ENCODE measurements at places on chromosomes 6 and 20.

- DNase-seq: no peak
- H3K36me3 ChIP-seq: no peaks in the 10 kb centered on the region
- H3K4me3 ChIP-seq: peak overlapping the region; percentile 75
- H3K27me3 ChIP-seq: peaks cover 66% of the 10 kb centered on the region
- no peak overlapping the region for H3K27ac ChIP-seq
Observed at GRCh38 chr6:106975738-106976064, 1.2 kb upstream of the CD24 start.

DNA sequence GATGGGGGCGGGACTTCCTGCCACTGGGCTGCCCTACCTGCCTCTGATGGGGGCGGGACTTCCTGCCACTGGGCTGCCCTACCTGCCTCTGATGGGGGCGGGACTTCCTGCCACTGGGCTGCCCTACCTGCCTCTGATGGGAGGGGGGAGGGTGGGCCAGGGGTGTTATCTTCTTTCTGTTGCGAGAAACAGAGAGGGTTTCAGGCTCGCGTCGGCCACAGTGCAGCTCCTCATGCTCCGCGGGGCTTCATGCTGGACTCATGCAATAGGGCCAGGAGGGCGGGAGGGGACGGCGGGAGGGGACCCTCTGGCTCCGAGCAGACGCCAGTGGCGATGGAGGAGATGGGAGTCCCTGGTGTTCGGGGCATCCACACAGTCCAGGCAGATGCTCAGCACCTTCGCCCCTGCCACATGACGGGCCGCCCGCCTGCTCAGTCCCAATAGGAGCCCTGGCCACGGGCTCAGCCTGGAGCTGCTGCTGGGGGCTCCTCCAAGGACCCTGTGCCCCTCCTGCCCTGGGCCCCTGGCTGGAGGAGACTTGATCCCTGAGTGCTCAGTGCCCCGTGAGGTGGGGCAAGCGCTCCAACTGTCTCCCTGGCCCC is 48.8 kb upstream of the CHRNA4 start:
- no peaks in the 10 kb centered on the region for H3K36me3 ChIP-seq
- no peak overlapping the region for H3K27ac ChIP-seq
- no peak overlapping the region for H3K4me3 ChIP-seq
- no peak for DNase-seq
- no peaks in the 10 kb centered on the region for H3K4me1 ChIP-seq

- peaks cover 3% of the 10 kb centered on the region for H3K4me1 ChIP-seq
- peak; percentile 17 for DNase-seq
Observed at GRCh38 chr6:135525594-135525993, 28.1 kb upstream of the AHI1 start.

GRCh38 chr6:83462524-83462923 is 31.7 kb upstream of the ME1 start:
- no peak for DNase-seq
- H3K27ac ChIP-seq: no peak overlapping the region
- H3K27me3 ChIP-seq: no peaks in the 10 kb centered on the region
- peaks cover 58% of the 10 kb centered on the region for H3K4me1 ChIP-seq

DNA sequence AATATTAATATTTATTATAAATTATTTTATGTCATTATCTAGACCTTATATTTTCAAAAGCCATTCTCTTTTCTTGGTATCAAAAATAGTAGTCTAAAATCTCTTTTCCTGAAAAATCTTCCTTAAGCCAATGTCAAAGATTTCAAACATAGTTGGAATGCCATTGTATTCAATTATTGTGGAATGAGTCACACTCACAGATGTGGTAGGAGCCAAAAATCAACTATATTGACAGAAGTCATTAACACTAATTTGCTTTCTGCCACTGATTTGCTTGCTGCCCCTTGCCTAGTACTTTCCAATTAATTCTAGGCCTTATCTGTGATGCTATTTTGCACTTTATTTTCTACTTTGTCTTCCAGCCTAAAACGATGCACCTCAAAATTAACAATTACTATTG is 1326.3 kb upstream of the GJE1 start:
- H3K36me3 ChIP-seq: no peaks in the 10 kb centered on the region
- H3K27ac ChIP-seq: no peak overlapping the region
- H3K4me3 ChIP-seq: no peak overlapping the region
- no peak for DNase-seq
- no peaks in the 10 kb centered on the region for H3K4me1 ChIP-seq

- no peak overlapping the region for H3K27ac ChIP-seq
- H3K4me1 ChIP-seq: peaks cover 30% of the 10 kb centered on the region
- DNase-seq: peak; percentile 60
- H3K27me3 ChIP-seq: no peaks in the 10 kb centered on the region
- no peaks in the 10 kb centered on the region for H3K36me3 ChIP-seq
Observed at GRCh38 chr6:37242429-37243052, 15.0 kb upstream of the TBC1D22B start.

- H3K36me3 ChIP-seq: no peaks in the 10 kb centered on the region
- H3K27ac ChIP-seq: no peak overlapping the region
- H3K4me3 ChIP-seq: no peak overlapping the region
- peaks cover 28% of the 10 kb centered on the region for H3K4me1 ChIP-seq
- DNase-seq: no peak
Observed at GRCh38 chr20:48008850-48009515, 223.7 kb upstream of the SULF2 start.

DNA sequence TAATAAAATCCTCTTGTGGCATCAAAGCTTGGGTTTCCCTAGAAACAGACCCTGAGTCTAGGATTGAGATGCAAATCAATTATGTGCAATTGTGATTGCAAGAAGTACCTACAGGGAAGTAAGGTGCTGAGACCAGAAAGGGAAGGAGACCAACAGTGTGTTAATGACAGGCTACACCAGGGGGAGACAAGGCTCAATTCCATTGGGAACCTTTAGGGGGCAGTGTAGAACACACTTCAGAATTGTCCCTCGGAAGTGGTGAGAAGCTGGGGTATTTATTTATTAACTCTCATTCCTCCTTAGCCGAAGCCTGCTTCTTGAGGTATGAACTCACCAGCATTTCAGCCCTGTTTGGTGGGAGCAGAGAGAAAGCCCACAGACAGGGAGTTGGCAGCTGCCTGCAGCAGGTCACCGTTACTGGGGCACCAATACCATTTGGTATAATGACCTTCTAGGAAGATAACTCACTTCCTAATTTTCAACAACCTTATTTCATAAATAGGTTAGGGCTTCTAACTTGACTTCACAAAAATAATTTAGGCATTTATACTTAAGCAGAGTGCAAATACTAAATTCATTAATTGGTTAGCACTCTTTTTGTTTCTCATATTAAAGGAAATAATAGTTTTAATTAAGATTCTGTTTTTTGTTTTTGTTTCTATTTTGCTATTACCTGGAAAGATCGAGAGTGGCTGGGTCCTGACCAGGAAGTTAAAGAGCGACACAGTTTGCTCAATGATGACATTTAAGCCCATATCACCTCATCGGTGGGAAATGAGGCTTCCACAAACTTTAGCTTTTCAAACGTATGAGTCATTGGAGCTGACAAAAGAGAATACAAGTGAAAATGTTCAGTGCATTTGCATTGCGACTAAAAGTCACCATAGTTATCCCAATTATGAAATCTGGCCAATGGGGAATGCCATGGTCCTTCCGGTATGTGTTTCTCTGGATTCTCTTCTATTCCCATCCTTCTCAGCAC is 94.8 kb downstream of the BTBD3 start:
- no peaks in the 10 kb centered on the region for H3K36me3 ChIP-seq
- H3K4me1 ChIP-seq: peaks cover 5% of the 10 kb centered on the region
- no peak overlapping the region for H3K27ac ChIP-seq
- no peak overlapping the region for H3K4me3 ChIP-seq
- peak; percentile 63 for DNase-seq
- no peaks in the 10 kb centered on the region for H3K27me3 ChIP-seq

- H3K36me3 ChIP-seq: no peaks in the 10 kb centered on the region
- peaks cover 39% of the 10 kb centered on the region for H3K27me3 ChIP-seq
- no peak for DNase-seq
Observed at GRCh38 chr20:56347628-56348304, 11.0 kb upstream of the FAM210B start.

GRCh38 chr6:31821301-31822035 is 6.1 kb upstream of the HSPA1B start:
- H3K27ac ChIP-seq: peak overlapping the region; percentile 76
- H3K4me1 ChIP-seq: peaks cover 69% of the 10 kb centered on the region
- peak overlapping the region; percentile 93 for H3K4me3 ChIP-seq
- DNase-seq: peak; percentile 45
- no peaks in the 10 kb centered on the region for H3K36me3 ChIP-seq

DNA sequence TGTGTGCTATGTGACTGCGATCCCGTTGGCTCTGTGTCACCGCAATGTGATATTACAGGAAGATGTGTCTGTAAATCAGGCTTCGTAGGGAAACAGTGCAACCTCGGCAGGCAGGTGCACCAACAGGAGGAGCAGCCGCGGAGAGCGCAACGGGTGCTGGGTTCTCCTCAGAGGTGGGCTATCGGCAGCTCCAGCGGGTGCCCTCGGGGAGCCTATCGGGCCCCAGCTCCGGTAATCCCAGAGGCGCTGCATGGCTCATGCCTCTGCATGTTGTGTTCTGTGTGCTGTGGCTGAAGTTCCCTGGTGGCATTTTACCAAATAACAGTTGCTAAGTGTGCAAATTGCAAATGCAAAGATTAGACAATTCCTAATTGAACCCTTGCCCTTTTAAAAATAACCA is 409.9 kb downstream of the LAMA2 start:
- H3K36me3 ChIP-seq: no peaks in the 10 kb centered on the region
- no peak overlapping the region for H3K4me3 ChIP-seq
- DNase-seq: no peak
- no peak overlapping the region for H3K27ac ChIP-seq
- H3K4me1 ChIP-seq: no peaks in the 10 kb centered on the region

- H3K36me3 ChIP-seq: no peaks in the 10 kb centered on the region
- DNase-seq: no peak
- peaks cover 29% of the 10 kb centered on the region for H3K4me1 ChIP-seq
- no peak overlapping the region for H3K27ac ChIP-seq
Observed at GRCh38 chr20:329851-330232, 4.5 kb downstream of the SOX12 start.

GRCh38 chr6:126188279-126188909 is 151.5 kb upstream of the CENPW start:
- H3K36me3 ChIP-seq: no peaks in the 10 kb centered on the region
- no peak overlapping the region for H3K27ac ChIP-seq
- H3K27me3 ChIP-seq: no peaks in the 10 kb centered on the region
- no peak overlapping the region for H3K4me3 ChIP-seq
- no peak for DNase-seq
- no peaks in the 10 kb centered on the region for H3K4me1 ChIP-seq

- no peak for DNase-seq
- H3K27ac ChIP-seq: no peak overlapping the region
- no peaks in the 10 kb centered on the region for H3K36me3 ChIP-seq
- H3K4me1 ChIP-seq: no peaks in the 10 kb centered on the region
Observed at GRCh38 chr6:75931011-75931680, 141.3 kb downstream of the IMPG1 start.

DNA sequence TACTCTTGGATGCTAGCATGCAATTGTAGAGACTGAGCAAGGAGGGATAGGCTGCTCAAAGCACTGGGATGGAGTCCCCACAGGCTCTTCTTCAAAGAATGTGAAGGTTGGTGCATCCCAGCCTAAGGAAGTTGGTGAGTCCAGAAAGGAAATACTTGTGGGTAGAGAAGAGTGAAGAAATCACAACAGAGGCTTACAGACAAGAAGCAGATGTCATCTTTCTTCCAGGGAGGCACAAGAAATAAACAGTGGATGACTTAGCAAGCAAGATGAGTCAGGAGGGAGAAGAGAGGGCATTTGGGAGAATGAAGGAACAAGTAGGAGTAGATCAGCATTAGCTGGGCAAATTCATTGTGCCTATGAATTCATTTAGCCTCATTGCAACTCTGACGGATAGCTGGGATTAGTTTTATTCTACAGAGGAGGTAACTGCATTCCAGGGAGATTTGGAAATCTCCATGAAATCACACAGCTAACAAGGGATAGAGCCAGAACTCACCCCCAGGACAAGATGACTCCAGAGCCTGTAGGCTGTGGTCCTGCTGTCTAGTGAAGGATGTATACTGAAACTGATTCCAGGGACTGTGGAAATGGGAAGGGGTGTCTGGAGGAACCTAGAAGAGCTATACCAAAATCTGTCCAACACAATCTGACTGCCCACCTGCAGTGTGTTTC is 125.8 kb upstream of the SPTLC3 start:
- no peaks in the 10 kb centered on the region for H3K36me3 ChIP-seq
- DNase-seq: no peak
- H3K27ac ChIP-seq: no peak overlapping the region
- no peaks in the 10 kb centered on the region for H3K4me1 ChIP-seq
